ENCODE measurements at places on chromosomes 12 and 14.

DNA sequence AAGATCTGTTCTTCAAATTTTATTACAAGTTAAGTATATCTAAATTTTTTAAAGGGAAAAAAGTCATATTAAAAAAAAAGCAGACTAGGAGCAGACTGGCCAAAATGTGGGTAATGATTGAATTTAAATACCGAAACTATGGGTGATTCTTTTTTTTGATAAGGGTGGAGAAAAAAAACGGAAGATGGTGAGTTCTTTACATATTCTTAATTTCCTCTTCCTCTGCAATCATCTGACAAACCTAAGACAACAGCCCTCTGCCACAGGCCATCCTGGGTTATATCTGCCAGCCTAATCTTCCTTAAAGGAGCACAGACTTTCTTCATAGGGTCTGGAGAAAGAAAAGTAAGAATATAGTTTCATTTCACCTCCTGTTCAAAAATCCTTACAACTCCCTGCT, 108.0 kb downstream of the PPP2R5E start:
- DNase-seq: no peak

DNA sequence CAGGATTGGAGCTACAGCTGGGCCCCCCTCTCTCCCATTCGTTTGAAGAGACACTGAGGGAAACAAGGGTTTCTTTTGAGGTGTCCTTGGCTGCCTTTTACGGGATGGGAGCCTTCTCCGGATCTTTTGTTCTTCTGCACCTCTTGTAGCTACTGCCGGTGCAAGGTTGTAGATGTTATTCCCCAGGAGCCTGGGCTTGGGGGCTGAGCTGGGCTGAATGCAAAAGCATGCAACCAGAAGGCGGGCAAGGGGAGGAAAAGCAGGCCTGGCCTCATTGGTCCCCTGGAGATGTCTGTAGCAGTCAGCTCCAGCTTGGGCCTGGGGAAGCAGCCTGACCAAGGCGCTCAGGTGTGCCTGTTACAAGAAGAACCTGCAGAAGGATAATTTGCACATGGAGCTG, 110.3 kb downstream of the GCH1 start:
- DNase-seq: no peak

DNA sequence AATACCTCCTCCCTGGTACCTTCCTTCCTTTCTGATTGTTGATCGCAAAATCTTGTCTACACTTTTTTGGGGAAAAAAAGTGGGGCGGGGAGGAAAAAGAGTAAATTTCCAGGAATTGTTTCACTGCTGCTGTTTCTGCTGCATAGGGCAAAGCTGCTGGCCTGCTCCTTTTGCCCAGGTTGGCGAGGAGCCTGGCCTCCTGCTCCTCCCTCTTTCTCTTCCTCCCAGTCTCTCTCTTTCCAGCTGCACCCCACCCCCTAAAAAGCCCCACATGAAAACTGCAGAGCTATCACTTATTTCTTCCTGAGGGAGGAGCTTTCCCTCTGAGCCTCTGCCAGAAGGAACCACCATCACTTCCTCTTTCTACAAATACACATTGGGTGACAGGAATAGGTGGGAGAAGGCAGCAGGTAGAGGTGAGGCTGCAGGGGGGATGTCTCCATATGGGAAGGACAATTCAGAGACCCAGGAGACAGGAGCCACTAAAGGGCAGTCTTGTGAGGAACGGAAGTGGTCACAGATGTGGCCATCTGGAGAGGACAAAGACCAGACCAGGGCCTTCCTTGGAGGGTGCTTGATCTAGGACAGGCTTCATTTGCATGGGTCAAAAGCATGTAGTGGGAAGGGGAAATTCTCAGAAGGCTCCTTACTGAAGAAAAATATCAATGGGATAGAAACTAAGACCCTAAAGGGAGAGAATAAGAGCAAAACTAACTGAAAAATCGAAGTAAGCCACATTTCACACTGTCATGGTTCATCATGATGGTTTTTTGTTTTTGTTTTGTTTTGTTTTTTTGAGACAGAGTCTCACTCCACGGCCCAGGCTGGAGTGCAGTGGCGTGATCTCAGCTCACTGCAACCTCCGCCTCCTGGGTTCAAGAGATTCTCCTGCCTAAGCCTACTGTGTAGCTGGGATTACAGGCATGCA, 14.8 kb downstream of the ZBTB39 start:
- DNase-seq: no peak

GRCh38 chr14:68683326-68683725, 109.5 kb downstream of the ZFP36L1 start:
- DNase-seq: no peak

- DNase-seq: no peak
These were observed 61.3 kb downstream of the PHLDA1 start for GRCh38 chr12:75970310-75970709.

DNA sequence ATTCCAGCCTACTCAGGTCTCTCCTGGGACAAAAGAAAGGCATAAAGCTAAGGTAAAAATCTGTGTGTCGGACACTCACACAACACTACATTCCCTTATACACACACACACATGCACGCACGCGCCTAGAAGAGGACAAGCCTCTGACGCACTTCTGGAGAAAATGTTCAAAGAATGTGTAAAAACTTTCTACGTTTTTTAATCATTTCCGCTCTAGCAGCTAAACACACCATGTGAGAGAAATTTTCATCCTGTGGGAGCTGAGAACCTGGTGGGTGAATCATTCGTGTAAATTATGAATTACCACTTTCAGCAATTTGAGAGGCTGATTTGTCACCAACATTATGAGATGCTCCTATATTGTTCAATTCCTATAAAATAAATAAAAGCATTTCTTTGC, 494.5 kb downstream of the TMEM132D start:
- DNase-seq: no peak

GRCh38 chr12:125549171-125549570, 483.9 kb downstream of the AACS start:
- no peak for DNase-seq

DNA sequence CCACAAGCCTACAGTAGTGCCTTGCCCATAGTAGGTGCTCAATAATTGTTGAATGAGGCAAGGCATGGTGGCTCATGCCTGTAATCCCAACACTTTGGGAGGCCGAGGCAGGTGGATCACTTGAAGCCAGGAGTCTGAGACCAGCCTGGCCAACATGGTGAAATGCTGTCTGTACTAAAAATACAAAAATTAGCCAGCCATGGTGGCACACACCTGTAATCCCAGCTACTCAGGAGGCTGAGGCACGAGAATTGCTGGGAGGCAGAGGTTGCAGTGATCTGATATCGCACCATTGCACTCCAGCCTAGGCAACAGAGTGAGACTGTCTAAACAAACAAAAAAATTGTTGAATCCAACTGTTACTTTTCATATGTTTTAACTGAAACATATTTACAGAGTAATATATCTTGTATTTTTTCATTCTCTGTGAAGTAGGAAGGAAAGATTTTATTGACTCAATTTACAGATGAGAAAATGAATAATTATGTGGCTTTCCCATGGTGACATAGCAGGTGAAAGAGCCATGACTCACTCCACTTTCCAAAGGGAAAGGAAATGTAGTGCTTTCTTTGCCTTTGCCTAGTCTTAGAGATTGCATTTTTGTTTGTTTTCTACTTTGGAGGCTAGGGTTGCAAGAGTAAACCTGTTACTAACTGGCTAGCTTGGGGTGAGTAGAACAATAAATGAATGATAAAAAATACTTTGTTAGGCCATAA, 95.4 kb upstream of the SLC38A4 start:
- DNase-seq: no peak

- DNase-seq: no peak
These were observed 27.9 kb downstream of the BCL2L14 start for GRCh38 chr12:12098691-12099015.

DNA sequence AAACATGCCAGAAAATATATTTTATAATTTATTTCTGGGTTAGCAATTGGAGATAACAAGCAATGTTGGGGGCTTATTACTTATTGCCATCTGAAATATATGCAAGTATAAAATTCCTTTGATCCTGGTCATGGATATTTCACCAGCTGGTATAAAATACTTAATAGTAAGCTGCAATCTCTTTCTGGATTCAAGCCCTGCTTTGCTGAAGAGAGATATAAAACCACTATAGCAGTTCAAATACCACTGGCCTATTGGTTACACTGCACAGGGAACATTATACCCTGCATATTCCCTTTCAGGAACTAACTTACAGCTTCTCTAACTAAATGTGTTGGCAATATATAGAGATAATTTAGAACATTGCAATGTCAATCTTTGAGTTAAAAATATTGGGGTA, 546.2 kb upstream of the ATP2B1 start:
- DNase-seq: no peak

GRCh38 chr12:12425616-12426015, 68.7 kb downstream of the BORCS5 start:
- no peak for DNase-seq

GRCh38 chr12:57011438-57012424, 4.6 kb downstream of the TAC3 start:
- no peak for DNase-seq

DNA sequence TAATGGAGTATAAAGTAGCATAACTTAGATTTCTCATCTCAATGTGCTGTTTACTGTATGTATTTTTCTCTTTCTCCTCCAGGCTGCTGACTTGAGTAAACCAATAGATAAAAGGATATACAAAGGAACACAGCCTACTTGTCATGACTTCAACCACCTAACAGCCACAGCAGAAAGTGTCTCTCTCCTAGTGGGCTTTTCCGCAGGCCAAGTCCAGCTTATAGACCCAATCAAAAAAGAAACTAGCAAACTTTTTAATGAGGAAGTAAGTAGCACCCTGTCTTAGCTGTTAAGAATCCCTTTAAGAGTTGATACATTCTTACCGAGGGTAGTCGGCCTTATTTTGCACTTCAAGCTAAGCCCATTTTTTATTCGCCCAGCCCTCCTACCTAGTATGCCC, 55.2 kb downstream of the WDR20 start:
- DNase-seq: no peak

DNA sequence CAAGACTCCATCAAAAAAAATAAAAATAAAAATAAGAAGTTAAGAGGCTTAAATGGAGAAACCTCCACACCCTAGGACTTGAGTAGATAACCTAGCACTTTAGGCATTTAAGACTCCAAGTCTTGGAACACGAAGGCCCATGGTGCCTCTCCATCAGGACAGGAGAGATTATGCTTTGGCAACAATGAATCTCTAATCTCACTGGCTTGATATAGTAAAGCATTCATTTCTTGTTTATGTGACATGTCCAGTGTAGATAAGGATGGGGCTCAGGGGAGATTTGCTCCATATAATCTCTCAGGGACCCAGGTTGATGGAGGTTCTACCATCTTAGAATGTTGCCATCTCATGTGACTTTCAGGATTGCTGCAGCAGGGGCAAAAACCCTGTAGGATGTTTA, 117.7 kb upstream of the FUT8 start:
- no peak for DNase-seq

DNA sequence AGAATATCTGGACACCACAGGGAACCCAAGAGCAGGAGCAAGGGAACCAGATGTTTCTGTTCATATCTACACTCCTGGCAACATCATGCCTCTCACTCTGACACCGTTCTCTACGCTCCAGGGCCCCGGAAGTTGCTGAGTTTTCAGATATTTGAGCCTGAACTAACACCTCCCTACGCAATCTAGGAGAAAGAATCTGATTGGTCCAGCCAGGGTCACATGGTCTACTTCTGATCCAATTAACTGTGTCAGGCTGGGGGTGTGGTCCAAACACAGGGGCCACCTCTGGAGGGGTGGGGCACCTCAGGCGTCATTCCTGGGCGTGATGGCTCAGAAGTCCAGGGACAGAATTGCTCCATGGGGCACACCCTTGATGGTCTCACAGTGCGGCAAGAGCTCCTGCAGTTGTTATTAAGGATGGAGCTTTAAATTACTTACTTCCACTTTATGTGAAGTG, 165.5 kb downstream of the PTPN11 start:
- no peak for DNase-seq

- no peak for DNase-seq
These were observed 950.2 kb downstream of the BCL11B start for GRCh38 chr14:98321841-98322240.

DNA sequence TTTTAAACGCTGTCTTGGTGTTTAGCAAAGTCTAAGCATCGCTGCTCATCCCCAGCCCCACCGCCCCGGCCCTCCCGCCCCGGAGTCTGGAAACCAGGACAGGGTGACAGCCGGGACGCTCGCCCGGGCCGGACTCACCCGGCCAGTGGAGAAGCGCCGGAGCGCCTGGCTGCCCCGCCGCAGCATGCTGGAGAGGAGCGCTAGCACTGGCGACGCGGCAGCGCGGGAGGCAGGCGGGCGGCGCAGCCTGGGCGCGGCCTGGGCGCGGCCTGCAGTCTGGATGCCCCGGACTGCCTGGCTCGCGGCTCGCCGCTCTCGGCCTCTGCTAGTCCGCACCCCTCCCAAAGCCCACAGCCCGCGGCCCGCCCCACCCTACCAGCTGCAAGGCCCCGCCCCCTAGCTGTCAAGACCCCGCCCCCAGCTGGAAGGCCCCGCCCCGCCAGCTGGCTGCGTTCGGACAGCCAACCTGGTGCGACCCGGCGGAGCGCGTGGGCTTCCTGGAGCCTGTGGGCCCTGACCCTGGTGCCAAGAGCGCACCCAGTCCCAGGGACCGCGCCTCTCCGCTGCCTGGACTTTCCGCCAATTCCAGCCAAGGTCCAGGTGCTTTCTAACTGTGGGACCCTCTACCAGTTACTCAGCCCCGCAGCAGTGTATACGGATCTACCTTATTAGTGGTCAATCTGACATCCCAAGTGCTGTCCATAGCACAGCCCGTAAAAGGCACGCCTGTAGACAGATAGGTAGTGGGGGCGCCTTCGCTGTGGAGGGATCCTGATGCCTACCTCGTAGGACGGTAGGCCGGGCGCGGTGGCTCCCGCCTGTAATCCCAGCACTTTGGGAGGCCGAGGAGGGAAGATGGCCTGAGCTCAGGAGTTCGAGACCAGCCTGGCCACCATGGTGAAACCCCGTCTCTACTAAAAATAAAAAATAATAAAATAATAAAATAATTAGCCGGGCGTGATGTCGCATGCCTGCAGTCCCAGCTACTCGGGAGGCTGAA, at the start of gene ALDH1L2:
Gene ALDH1L2 (minus strand): TSS at position 208 of the 1,000 bp plus-strand sequence. CDS start 22 bp downstream, at position 186.
- DNase-seq: peak; percentile 3

DNA sequence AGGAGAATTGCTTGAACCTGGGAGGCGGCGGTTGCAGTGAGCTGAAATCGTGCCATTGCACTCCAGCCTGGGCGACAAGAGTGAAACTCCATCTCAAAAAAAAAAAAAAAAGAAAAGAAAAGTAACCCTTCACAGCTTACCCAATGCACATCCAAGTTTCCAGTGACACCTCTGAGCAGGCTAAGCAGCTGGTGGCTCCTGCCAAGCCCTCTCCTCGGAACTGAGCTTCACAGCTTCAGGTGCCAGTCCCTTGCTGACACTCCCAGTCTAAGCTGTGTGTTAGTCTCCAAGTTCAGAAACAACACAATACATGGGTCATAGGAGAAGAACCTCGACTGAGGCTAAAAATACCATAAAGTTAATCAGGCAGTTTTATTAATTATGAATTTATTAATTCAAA, 7.9 kb downstream of the CD9 start:
- no peak for DNase-seq

DNA sequence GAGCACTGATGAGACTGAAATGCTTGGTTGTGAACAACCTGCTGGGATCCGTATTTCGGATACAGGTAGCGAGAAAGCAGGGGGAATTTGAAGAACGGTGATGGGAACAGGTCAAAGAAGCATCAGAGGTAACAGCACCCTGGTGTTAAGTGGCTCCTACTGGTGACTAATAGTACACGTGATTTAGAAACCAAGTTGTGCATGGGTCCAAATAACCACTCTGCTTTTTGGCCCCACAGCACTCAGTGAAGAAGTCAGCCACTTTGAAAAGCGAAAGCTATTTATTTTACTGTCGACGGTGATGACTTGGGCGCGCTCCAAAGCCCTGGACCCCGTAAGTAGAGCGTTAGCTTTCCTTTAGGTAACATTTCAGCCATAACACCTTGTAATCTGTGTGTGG, 16.7 kb downstream of the AK7 start:
- no peak for DNase-seq
